Activated CD8-positive, alpha-beta memory T cell treated with anti-CD3 and anti-CD28 coated beads for 4 hours (primary cell): ENCODE measurements at places on chromosomes 4 and X.
A peak's percentile ranks its signal among the peaks of the same experiment; 100 is the strongest.

- no peak for DNase-seq
Measured at GRCh38 chrX:132481449-132481848, 7.4 kb downstream of the MBNL3 start.

GRCh38 chr4:184907216-184907615, 81.4 kb upstream of the ACSL1 start:
- no peak for DNase-seq

- no peak for DNase-seq
Measured at GRCh38 chr4:54877006-54877405, 219.2 kb downstream of the KIT start.

DNA sequence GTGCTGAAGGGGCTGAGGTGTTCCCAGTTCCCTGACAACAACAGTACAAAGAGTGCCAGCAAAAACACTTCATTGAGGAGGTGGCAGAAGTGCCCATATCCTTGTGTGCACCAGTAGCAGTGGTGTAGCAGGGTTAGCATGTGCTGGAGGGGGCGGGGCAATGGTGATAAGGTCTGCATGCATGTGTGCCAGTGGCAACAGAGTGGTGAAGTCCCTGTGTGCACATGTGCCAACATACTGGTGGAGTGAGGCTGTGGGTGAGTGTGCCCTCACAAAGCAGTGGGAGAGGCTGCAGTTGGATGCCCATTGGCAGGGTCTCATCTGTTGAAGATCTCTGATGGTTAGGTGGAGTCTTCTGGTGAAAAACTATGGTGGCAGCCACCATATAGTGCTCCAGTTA, 994.6 kb downstream of the PCDH19 start:
- DNase-seq, result no peak

GRCh38 chrX:39377157-39377556, 575.9 kb downstream of the MID1IP1 start:
- DNase-seq, result no peak

DNA sequence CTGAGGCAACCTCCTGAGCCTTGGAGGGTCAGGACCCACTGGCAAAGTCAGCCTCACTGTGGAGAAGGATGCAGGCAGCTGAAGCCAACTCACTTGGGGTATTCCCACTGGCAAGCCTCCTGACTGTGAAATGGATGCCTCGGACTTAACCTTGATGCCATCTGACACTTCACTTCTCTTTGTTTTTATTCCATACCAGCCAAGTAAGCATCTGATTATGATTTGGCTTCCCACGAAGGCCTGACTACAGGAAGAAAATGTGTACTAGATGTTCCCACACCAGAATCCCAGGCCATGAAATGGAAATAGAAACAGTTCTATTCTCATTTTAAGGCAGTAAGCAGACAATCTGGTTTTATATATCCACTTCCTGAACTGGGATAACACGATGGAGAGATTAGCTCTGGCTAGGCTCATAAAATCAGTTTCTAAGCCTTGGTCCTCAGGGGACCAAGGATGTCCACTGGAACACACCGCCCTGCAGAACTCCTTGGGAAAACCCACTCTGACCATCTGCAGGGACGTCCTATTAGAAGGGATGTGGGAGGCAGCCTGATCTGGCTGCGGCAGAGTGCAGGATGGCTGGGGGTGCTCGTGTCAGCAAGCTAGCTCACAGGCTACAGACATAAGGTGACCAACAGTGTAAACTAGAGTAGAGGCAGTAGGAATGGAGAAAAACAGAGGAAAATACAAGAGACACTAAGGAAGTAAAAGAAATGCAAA, 89.3 kb downstream of the TSPAN5 start:
- no peak for DNase-seq

- no peak for DNase-seq
Measured at GRCh38 chr4:142960126-142960525, 114.0 kb upstream of the INPP4B start.

GRCh38 chr4:83361416-83362103, 26.9 kb upstream of the HPSE start:
- no peak for DNase-seq

DNA sequence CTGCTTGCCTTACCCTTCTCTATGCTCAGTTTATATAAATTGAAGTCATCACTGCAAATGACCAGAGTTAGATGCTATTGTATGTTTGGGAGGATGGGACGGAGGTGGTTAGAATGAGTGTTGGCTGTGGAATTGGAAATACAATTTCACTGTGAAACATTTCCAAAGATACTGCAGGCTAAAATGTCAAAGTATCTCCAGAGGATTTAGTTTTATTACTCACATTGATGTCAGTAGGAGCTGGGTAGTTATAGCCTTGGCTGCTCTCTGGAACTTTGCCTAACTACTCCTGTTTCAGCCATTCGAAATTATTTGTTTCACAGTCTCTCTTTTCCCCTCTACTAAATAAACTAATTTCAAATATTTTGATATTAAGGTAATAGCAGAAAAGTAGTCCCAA, 92.6 kb upstream of the PPP3CA start:
- no peak for DNase-seq

- no peak for DNase-seq
Measured at GRCh38 chrX:1336948-1337779, 579 bp downstream of the IL3RA start.

DNA sequence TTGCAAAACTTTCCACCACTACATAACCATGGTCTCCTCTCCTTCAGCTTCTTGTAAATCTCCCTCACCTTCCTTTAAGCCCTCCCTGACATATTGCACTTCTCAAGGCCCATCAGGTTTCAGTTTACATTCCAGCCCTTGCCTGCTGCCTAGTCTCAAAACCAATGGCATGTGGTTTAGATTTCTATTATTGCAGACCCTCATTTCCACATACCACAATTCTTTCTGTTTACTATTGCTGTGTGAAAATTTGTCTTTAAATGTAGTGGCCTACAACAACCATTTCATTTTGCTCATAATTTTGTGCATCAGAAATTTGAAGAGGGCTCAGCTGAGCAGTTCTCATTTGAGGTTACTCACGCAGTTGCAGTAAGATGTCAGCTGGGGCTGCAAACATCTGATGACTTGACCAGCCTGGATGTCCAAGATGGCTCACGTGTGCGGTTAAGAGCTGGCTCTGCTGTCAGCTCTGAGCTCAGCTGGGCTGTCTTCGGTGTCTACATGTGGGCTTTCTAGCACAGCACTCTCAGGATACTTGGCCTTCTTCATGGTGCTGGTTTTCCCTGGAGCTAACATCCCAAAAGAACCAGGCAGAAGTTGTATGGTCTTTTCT, 29.9 kb upstream of the SOD3 start:
- no peak for DNase-seq

GRCh38 chr4:89723096-89723495, 113.9 kb downstream of the SNCA start:
- no peak for DNase-seq

DNA sequence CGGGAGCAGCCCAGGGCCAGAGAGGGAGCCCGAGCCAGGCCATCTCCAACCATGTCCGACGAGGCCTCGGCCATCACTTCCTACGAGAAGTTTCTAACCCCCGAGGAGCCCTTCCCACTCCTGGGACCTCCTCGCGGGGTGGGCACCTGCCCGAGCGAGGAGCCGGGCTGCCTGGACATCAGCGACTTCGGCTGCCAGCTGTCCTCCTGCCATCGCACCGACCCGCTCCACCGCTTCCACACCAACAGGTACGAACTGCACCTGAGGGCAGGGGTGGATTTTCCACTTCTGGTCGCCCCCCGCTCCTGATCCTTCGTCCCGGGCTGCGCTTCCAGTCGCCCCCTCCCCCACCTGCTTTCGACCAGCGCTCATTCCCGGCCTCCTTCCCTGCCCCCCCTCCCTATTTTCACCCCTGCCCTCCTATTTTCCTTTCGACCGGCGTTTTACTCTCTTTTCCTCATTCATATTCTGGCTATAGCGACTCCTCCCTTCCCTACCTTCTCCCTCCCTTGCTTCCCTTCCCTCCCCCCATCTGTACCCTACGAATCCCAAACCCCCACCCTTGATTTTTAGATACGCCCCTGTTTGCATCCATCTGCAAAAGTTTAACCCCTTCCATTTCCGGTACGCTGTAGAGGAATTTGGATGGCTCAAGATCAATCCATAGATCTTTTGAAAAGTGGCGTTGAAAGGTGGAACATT, 633 bp downstream of the FAM199X start:
- no peak for DNase-seq

GRCh38 chr4:19580095-19580494, 671.6 kb upstream of the SLIT2 start:
- no peak for DNase-seq

GRCh38 chr4:42953321-42953720, 60.8 kb downstream of the GRXCR1 start:
- DNase-seq, result no peak

GRCh38 chrX:93420090-93420489, 253.3 kb downstream of the NAP1L3 start:
- no peak for DNase-seq

- DNase-seq, result no peak
Measured at GRCh38 chr4:41349021-41349420, 92.3 kb downstream of the UCHL1 start.

- no peak for DNase-seq
Measured at GRCh38 chrX:112163906-112164305, 81.3 kb upstream of the TRPC5 start.

DNA sequence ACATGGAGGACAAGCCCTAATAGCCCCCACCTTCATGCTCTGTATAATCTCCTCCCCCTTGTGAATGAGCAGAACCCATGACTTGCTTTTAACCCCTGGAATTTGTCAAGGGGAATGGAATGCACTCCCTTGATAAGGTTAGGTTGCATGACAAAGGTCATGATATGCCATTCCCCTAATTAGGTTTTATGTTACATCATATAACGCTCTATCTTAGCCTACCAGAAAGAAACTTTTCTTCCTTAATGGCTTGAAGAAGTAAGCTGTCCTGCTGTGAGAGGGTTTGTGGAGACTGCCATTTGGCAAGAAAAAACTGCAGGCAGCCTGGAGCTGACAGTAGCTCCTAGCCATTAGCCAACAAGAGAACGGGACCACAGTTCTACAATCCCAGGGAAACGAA, 399.8 kb upstream of the MAD2L1 start:
- no peak for DNase-seq

DNA sequence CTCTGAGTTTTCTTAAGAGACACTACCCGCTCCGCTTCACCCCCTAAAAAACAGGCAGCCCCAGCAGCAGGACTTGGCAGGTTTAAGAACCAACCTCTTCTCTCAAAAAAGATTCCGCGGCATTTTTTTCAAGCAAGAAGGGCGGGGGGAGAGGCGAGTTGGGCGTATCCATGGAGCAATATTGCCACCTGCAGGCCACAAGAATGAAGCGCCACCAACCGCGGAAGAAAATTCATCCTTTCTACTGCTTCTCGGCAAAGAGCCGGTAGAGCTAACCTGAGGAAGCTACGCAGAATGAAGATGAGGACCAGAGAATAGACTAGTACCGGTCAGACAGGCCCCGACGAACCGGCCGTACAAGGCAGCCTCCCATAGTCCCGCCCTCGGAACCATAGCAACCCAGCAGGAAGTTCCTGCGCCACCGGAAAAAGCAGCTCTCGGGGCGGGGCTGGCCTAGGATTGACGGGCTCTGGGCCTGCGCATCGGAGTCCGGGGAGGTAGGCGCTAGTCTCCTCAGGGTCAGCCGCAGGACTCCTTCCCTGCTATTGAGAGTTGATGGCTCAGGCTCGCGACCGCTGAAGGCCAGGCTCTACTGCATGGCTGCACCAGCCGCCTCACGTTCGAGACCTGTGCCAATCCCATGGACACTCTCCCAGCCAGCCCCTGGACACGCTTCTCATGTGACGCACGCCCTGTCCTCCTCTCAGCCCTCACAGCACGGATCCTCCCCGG, 76.9 kb downstream of the MAGED4 start:
- DNase-seq, result peak; percentile 86

GRCh38 chrX:72069350-72070160, 62.2 kb downstream of the RTL5 start:
- DNase-seq, result no peak

DNA sequence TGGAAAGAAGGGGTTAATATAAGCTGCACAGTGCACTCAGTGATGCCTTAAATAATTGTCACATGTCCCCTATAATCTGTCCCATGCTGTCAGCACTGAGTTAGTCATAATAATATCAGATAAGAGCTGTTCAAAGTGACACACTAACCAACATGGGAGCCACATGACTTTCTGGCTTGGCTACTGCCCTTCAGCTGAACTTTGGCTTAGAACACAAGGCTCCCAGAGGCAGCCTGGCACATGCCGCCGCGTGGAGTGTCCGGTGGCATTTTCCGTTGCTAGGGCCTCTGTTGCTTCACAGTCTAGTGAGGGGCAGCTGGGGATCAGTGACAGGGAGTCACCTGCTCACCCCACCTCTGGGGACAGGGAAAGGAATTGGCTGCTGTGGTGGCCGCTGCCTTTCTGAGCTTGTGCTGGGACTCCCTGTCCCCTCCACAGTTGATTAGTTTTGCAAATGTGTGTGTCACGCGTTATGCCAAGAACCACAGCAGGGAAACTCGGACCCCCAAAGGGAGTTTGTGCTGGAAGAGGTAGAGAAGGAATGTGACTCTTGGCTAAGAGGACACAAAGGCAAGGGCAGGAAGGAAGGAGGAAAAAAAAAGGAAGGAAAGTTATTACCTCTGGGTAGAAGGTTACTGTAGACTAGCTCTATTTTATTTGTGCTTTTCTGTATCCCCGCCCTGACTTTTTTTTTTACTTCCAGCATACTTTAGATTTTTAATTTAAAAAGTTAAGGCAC, 41.1 kb upstream of the PPARGC1A start:
- no peak for DNase-seq

DNA sequence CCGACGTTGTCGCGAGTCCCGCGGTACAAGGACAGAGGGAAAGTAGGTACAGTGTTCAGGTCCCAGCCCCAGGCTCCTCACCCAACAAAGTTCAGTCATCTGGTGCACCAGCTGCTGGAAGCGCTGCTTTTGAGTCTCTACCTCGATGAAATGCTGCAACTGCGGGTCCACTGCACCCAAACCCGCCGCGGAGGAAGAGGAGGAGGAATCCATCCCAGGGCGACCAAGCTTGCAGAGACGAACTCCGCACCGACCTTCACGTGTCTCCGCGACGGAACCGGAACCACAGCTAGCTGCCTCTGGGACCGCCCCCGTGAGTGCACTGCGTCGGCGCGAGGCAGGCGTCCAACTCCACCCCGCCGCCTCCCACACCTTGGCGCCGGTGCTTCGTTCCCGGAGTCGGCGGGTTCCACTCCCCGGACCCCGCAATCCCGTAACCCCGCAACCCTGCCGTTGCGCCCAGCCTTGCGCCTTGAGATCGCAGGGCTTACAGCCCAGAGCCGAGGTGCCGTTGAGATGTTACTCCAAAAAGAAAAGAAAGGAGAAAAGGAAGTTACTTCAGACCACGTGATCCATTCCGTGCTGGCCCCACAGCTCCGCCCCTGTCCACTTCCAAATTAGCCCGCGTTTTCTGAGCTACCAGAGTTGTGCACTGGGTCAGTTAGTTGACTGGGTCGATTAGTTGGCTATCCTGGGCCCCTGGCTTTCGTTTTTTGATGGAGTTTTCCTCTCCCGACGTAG, at the start of gene TIMM8A:
TIMM8A (minus strand) TSS at position 291 of the 741 bp plus-strand sequence; CDS start at position 213, 78 bp downstream.
- DNase-seq, result peak; percentile 48

DNA sequence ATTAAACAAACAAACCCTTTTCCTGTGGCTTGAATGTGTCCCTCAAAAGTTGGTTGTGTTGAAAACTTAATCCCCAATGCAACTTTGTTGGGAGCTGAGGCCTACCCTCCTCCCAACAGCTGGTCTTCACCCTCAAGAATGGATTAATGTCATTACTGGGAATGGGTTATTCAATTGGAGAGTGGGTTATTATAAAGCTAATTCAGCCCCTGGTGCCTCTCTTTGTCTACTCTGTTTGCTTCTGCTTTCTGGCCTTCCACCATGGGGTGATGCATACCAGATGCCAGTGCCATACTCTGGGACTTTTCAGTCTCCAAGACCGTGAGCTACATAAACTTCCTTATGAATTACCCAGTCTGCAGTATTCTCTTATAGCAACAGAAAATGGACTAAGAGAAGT, 706.5 kb downstream of the CCSER1 start:
- no peak for DNase-seq
